ENCODE measurements at places on chromosomes 11 and 22.

GRCh38 chr11:86773513-86774252 is 26.7 kb upstream of the PRSS23 start:
- no peak for DNase-seq

GRCh38 chr11:11349106-11349825 is 3.8 kb downstream of the CSNK2A3 start:
- DNase-seq, result no peak

- DNase-seq, result peak; percentile 13
Observed at GRCh38 chr11:58958500-58958899, 19.2 kb downstream of the GLYATL1 start.

- DNase-seq, result no peak
Observed at GRCh38 chr22:43396321-43396933, 15.4 kb upstream of the MPPED1 start.

DNA sequence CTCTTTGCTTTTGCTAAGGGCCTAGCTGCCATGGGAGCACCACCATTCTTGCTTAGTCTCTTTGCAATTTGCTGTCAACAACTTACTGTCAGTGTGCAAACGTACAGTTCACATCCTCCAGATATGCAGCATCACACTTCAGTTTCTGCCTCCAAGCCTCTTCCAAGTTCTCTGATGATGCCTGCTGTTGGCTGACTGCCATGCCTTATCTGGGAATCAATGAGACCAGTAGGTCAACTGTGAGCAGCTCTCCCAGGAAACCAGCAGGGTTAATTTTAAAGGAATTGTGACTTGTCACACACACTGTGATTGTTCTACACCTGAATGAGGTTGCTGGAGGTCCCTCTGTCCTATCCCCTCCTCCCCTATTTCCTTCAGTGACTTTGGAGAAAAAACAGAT is 56.0 kb downstream of the COPB1 start:
- peak; percentile 85 for DNase-seq

- DNase-seq, result no peak
Observed at GRCh38 chr11:118226296-118226695, 1.5 kb upstream of the JAML start.

DNA sequence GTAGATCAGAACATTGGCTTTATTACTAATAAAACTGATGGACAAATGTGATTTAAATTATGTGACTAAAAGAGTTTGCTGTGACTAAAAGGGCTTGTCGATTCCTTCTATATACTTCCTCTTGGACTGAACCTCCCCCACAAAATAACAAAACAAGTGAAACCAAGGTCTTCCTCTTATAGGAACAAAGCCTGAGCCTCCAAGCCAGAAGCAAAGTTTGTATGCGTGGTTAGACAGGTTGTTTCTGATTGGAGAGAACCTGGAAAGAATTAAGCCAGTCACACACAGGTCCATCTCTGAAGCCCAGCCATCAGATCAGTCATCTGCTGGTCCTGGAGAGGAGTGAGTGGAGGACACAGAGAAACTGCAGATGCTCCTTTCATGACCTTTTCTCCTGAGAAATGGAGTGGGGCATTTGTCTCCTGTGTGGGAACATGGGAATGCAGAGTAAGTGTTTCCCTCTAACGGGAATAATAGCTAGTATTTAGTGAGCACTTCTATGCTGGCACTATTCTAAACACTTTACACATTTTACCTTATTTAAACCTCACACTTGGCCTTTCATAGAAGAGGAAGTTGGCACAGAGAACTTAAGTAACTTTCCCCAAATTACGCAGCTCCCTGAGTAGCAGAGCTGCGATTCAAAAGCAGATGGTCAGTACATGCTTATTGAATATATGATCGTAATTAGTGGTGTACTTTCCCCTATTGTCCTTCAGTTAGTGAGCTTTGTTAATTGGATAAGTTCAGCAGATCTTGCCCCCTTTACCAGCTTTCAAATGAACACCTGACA is 77.1 kb downstream of the UVRAG start:
- DNase-seq, result no peak

DNA sequence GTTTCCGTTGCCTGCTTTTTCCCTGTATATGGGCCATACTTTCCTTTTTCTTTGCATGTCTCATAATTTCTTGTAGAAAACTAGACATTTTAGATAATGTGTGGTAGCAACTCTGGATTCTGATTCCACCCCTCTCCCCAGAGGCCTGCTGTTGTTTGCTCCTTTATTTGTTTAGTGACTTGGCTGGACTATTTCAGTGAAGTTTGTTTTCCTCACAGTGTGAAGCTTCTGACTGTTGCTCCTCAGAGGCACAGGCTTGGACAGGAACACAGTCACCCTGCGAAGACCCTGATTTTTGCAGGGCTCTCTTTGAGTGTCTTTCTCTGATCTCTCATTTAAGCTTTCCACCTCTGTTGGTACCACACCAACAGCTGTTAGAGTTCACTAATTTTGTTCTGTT is 72.5 kb downstream of the SWAP70 start:
- no peak for DNase-seq

DNA sequence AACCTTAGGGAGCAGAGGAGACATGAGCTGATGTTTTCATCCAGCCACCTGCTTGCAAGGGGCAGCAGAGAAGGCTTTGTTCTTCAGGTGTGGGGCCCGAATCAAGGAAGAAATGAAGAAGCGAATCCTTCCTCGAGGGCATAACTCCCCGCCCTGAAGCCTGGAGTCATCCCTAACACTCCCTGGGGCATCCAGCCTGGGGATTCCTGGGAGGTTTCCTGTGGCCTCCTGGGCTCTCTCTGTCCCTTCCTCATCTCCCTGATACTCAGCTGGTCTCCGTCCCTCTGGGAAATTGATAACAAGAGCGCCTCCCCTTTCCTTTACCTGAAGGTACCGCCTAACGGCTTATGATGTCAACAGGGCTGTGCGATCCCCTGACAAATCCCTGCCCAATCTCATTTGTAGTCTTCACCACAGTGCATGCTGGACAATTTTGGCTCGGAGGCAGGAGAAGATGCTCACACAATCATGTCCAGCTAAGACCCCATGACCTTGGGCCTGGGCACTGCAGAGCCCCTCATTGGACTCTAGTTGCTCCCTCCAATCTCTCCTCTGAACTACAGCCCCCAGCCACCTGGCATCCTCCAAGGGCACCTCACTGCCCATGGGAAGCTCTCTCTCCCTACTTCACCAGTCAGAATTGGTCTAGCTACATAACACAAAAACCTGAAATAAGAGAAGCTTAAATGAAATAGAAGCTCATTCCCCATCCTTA is 80.6 kb upstream of the RTL6 start:
- no peak for DNase-seq

DNA sequence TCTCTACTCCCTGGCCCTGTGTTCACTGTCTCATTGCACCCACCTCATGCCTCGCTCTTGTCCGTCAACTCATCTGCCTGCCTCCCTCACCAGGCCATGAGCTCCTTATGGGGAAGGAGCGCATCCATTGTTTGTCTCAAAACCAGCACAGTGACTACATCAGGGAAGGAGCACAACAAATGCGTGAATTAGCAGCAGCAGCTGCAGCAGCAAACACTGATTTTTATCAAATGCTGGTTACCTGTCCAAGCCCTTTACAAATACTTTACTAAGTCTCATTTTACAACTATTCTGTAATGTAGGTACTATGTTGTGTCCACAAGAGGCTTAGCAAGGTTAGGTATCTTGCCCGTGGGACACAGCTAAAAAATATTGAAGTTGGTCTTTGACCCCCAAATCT is 85.9 kb upstream of the PLET1 start:
- no peak for DNase-seq

- DNase-seq, result peak; percentile 75
Observed at GRCh38 chr22:47328550-47329243, 566.2 kb downstream of the TBC1D22A start.

- DNase-seq, result peak; percentile 96
Observed at GRCh38 chr11:45857961-45858474, 10.7 kb downstream of the CRY2 start.

- DNase-seq, result no peak
Observed at GRCh38 chr11:96340555-96340885, 2.5 kb downstream of the MAML2 start.

- no peak for DNase-seq
Observed at GRCh38 chr11:45181193-45181888, 34.9 kb downstream of the PRDM11 start.

GRCh38 chr22:47783433-47784366 is 1021.2 kb downstream of the TBC1D22A start:
- no peak for DNase-seq

DNA sequence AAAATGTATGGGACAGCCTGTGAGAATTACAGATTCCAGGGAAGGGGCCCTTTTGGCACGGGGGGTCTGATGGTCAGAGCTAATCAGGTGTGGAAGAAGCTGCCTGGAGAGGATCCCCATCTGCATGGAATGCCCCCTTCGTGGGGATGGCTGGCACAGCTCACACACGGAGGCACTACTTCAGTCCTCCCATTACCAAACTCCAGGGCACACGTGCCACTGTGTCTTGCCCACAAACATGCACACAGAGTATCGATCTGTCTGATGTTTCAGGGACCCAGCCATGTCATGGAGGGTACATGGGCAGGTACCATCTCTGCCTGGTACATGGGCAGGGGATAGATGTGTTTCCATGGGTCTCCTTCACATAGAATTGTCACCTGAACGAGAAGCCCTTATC is 14.7 kb downstream of the KCNQ1OT1 start:
- no peak for DNase-seq

DNA sequence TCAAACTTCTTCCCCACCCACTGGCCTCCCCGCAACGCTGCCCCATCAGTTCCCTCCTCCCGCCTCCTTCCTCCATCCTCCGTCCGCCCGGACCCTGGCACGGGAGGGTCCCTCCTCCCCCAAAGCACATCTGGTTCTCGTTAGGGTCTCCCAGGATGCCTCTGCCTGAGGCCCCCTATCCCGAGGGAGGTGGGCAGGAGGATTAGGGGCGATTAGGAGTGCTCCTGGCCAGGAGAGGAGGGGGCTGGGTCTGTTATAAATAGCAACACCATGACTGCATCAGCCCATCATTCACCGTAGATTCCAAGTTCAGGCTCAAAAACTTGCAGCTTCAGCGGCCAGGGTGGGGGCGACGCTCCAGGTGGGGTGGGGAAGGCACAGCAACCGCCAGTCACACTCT is 10.4 kb downstream of the MYRF start:
- no peak for DNase-seq

DNA sequence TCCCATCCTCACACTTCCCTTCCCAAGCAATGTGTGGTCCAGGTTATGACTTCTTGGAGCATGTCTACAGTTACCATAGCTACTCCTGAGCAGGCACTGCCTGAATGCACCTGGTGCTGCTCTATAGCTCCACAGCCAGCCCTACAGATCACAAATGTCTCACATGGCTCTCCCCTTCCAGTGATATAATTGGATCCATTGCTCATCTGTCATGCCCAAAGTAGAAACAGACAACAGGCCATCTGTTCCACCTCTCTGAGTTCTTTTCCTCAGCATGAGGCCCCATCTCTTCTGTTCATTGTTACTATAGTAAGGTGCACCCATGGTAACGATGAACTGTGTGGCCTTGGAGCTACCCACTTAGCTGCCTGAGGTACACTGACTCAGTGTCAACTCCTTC is 320.3 kb upstream of the ZC3H12C start:
- DNase-seq, result no peak

- DNase-seq, result no peak
Observed at GRCh38 chr11:113643701-113644100, 62.4 kb downstream of the TMPRSS5 start.

- DNase-seq, result peak; percentile 60
Observed at GRCh38 chr22:24768537-24769374, 5.8 kb downstream of the PIWIL3 start.

DNA sequence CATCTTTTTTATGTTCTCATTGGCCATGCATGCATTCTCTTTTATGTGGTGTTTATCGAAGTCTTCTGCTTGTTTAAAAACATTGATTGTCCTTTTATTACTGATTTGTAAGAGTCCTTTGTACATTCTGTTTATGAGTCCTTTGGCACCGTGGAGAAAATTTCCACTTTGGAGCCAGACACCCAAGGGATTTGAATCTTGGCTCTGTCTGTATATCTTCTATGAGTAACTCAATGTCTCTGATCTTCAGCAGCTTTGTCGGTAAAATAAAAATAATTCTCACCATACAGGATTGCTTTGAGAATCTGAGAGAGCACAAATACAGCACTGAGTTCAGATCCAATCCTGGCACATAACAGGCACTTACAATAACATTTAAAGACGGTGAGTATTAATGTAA is 12.8 kb upstream of the SORL1 start:
- no peak for DNase-seq

GRCh38 chr11:12693479-12694182 is 19.4 kb downstream of the TEAD1 start:
- DNase-seq, result peak; percentile 98

DNA sequence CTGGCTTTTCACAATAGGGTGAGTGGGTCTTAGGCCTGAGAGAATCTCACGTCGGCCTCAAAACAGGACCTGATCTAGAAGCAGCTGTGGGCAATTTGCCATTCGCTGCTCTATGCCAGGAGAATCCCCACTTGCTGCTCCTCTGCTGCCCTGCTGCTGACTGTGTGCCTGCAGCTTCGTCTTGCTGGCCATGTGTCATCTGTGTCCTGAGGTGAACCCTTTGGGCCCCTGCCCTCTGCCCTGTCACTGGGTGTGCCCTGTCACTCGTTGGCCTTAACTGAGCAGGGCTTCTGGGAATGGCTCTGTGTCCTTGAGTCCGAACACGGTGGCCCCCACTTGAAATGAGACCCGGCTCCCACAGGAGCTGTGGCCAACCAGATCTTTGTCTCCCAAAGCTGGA is 6.2 kb downstream of the NAA40 start:
- DNase-seq, result no peak

DNA sequence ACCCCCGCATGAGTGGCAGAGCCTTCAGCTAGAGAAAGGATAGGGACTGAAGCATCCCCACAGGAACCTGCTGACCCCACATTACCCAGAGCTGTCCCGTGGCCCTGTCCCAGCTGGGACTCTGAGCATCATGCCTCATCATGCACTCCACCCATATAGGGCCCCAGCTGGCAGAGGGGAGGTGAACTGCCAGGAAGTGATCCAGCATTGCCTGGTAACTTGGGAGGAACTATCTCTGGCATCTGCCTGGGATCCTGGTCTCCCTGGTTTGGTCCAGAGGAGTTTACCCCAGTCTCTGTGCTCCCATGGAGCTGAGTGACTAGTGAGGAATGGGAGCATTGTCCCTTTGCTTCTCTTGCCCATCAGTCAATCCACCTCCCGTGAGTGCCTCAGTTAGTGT is 228.8 kb downstream of the GRIK4 start:
- no peak for DNase-seq

DNA sequence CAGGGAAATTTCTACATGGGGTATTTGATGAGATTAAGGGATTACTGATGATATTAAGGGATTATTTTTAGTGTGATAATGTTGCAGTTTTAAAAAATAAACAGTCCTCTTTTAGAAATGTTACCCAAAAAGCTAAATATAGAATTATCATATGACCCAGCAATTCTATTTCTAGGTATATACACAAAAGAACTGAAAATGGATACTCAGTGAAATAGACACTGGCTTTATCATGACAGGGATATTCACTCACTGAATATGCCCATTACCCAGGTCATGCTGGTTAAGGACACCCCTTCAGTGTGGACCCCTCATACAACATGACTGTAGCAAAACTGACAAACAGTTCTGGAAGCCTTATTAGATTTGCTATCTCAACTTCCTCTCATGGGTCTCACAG is 27.8 kb downstream of the USP28 start:
- no peak for DNase-seq
